ENCODE measurements at places on chromosomes 16 and 17.
A peak's percentile ranks its signal among the peaks of the same experiment; 100 is the strongest.

DNA sequence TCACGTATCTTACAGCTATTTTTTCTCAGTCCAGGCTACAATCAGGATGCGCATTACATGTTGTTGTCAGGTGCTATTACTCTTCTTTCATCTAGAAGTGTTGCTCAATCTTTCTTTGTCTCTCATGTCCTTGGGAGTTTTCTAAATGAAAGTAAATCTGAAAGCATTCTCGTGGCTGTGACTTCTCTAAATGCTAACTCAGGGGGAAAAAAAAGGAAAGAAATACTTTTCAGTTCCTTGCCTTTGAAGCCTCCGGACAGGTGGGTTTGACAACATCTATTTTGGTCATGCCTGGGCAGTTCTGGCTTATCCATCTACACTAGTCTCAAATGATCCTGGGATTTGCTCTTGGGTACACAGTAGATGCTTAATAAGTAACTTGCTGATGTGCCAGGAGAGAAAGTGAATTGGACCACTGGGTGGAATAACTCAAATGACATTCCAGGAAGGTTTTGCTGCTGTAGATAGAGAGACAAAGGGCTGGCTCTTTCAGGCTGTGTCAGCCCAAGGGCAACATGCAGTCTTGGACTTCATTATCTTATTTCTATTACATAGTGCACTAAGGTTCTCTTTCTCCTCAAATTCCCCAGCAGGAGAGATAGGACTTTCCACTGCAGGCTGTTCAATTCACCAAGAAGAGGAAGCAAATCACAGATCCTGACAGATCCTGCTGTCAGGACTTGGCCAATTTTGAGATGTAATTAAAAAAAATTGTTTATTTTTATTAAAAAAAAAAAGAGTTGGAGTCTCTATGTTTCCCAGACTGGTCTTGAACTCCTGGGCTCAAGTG, 63.6 kb upstream of the NFAT5 start:
- no peak for DNase-seq

DNA sequence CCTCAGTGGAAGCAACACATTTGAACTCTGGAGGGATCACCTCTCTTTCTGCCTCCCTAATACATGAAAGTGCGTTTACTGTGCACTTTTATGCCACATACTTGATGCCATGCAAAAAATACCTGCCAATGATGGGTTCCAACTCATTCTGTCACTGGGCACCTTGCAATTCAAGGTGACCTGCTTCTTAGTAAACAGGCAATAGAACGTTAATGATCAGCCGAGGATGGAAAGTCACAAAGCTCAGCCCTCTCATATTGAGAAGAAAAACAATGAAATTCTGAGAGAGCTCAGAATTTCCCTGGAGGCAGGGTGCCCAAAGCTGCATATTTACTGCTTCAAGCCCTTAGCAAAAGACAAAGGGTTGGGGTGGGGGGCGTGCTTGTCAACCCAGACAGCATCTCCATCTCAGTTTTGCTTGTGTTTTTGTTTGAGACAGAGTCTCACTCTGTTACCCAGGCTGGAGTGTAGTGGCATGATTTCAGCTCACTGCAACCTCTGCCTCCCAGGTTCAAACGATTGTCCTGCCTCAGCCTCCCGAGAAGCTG, 23.2 kb downstream of the LITAF start:
- peak; percentile 14 for DNase-seq

DNA sequence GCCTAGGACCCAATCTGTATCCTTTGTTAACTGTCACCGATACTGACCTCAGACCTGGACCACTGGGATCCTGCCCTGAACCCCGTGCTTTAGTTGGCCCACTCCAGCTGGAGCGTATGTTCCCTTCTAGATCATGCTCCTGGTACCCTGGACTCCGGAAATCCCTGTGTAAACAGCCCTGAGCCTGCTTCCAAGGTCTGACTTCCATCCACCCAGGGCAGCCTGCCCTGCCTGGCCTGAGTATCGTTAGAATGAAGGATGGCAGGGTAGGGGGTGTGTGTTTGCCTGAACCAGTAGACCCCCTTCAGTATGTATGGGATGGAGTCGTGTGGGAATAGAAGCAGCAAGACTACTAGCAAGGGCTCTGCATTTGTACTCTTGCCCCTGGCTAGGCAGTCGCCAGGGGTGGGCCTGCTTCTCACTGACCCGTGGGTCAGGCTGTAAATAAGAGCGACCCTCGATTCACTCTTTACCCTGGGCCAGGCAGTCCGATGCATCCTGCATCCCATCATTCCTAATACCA, 691 bp upstream of the TMEM98 start:
- no peak for DNase-seq

GRCh38 chr17:4327606-4328005, 38.9 kb downstream of the UBE2G1 start:
- DNase-seq = no peak

- no peak for DNase-seq
Observed at GRCh38 chr16:65895486-65895885, 471.0 kb upstream of the CDH5 start.

- DNase-seq = peak; percentile 91
Observed at GRCh38 chr17:43006639-43007551, at the start of gene IFI35. TSS of gene IFI35 (plus strand) at chr17:43006784. CDS start at chr17:43006948, 164 bp downstream.

- no peak for DNase-seq
Observed at GRCh38 chr17:47987240-47987835, 16.4 kb downstream of the CDK5RAP3 start.

DNA sequence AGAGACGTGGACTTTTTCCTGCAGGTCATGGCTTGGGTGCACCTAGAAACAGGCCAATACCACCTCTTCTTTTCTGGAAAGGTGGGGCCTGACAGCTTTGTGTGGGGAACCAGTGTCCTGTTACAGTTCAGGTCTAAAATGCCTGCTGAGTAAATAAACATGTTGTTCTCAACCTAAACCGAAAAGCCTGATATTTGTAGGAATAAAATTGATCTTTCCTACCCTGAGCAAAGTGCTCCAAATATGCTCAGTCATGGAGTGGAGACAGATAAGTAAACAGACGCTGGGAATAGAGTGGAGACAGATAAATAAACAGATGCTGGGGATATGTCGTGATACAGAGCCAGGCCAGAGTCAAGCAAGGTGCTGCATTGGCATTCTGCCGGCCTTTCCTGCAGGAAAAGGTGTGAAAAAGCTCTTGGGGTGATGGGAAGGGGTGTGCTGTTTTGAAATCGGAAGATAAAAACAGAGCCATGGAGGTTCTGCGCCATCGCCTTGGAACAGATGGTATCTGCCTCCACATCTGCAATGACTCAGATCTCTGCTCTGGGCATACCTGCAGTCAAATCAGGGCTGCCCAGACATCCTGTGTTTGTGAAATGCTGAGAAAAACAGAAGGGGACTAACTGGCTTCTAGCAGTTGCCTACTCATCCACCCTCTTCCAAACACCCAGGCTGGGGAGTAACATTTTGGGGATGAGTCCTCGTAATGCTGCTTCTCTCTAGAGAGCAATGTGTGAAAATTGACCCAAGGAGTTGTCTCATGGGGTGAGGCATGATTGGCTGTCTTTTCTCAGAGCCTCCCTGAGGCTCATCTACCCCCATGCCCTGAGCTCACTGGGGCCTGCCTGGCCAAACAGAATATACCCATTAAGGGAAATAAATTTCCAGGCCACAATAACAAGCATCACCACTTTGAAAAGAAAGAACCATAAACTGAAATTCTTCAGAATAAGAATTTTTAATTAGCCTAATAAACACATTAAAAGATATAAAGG, 16.8 kb upstream of the TRPV2 start:
- peak; percentile 80 for DNase-seq

GRCh38 chr17:13346996-13347762, 254.6 kb downstream of the HS3ST3A1 start:
- DNase-seq = peak; percentile 81

- peak; percentile 72 for DNase-seq
Observed at GRCh38 chr17:18187821-18188761, 4.5 kb downstream of the ALKBH5 start.

GRCh38 chr17:81059026-81059425, 24.1 kb downstream of the BAIAP2 start:
- DNase-seq = no peak

- DNase-seq = no peak
Observed at GRCh38 chr17:6187836-6188235, 117.7 kb downstream of the WSCD1 start.

- no peak for DNase-seq
Observed at GRCh38 chr17:65930140-65930730, 261.7 kb downstream of the CEP112 start.

DNA sequence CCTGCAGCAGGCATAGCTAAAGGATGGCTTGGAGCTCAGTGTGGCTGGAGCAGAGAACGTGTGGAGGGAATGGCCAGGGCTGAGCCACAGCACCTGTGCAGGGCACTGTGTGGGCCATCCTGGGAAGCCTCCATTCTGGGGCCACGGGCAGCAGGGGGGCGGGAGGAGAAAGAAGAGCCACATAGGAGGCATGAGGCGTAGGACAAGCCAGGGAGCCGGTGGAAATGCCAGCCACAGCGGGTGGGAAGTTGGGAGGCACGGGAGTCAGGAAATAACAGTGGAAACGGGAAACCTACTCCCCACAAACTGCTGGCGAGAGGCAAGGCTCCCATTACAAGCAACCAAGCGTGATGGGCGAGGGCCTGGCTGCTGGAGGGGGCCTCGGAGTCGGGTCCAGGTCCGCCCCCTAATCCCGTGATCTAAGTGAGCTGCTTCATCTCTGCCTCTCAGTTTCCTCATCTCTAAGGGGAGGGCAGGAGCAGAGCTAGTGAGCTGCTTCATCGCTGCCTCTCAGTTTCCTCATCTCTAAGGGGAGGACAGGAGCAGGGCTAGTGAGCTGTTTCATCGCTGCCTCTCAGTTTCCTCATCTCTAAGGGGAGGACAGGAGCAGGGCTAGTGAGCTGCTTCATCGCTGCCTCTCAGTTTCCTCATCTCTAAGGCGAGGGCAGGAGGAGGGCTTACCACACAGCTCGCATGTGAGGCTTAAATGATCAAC, 104.9 kb downstream of the ADCY9 start:
- no peak for DNase-seq

DNA sequence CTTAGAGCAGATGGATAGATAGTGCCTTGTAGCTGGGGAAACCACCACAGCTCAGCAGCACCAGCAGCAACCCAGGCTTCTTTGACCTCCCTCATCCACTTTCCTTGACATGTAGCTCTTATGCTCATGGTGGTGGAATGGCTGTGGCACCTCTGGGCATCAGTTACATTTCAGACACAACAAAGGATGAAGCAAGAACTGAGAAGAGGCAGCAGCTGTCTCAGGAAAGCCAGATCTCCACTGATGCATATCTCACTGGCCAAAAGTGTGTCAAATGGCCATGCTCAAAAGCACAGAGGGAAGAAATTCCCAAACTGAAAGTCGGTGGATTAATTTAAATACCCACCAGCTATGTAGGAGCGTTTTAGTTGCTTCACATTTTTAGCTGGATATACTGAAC, 671.4 kb upstream of the SALL1 start:
- no peak for DNase-seq

Measured in activated CD4-positive, alpha-beta T cell treated with anti-CD3 and anti-CD28 coated beads, Interleukin-10, Interleukin-2, amounts not matched to agents 100 ng/mL and 50 ng/mL, durations not matched to agents 16 hours and 8 hours (primary cell).